ENCODE measurements at places on chromosomes 5 and 9. TPM values are rescaled to one million over a fixed set of nuclear protein-coding genes. Genes with fewer than 3 reads are reported as not detected.

DNA sequence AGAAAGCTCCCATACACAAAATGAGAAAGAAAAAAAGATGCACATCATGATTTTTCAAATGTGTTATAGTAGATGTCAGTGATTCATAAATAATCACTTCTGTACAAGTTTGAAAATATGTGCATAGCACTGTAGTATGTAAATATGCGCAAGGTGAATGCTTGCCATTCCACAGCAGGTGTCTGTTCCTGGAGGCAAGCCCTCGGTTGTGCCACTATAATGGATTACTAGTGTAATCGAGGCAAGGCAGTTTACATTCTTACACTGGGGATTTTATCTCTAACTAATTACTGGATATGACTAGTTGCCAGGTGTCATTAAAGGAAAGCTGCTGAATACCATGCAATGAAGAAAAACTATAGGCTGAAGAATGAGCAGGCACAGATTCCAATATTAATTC, 93.6 kb downstream of the ARHGEF28 start:
- no peak for DNase-seq

DNA sequence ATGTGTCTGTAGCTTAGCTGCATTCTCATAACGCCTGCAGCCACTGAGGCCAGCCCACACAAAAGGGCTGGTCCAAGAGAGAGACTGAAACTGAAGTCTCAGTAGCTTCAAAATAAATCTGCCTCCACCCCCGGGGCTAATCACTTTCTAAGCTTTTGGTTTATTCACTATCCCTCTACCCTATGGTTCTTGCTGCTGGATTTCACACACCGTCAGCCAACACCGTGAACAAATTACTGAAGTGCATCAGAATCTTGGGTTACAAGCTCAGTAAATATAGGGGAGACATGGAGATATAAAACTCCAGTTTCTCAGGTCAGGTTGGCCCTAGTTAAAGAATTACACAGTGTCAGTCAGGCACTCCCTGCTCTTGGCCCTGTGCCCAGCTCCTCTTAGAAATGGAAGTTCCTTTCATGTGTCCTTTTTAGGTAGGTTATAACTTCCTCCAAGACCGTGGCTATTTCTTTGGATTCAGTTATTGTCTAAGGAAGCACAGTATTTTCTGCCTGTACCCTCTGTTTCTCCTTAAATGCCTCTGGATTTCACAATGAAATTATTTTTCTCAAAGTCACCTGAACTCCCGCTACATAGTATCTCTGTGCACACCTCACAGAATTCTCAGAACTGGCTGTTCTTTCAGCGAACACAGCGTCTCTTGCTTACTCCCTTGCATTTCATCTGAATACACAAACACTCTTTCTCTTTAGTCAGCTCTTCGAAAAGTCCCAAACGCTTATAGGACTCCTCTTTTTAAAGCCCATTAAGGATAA, 112.5 kb downstream of the FAM174A start:
- DNase-seq: peak; percentile 46

DNA sequence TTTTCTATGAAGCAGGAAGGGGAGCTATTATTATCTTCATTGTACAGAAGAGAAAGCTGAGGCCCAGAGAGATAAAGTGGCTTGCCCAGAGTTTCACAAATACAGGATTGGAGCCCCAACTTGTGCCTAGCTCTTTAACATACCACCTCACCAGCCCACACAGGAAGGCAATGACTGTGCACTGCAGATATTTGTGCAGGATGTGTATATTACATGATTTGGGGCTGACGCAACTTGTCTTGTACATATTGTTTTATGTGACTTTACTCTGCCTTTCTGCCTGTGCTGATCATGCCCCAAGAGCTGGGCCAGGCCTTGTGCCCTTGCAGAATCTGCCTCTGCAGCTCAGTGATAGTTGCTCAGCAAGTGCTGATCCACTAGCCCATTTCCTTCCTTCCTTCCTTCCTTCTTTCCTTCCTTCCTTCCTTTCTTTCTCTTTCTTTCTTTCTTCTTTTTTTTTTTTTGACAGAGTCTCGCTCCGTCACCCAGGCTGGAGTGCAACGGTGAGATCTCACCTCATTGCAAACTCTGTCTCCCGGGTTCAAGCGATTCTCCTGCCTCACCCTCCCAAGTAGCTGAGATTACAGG, 106.6 kb upstream of the TBCA start:
- DNase-seq: no peak

GRCh38 chr9:36438536-36439236, 38.6 kb upstream of the RNF38 start:
- no peak for DNase-seq

- no peak for DNase-seq
Measured at GRCh38 chr5:124157320-124157719, 589.1 kb downstream of the ZNF608 start.

- no peak for DNase-seq
Measured at GRCh38 chr5:127943061-127943371, 140.6 kb upstream of the SLC12A2 start.

DNA sequence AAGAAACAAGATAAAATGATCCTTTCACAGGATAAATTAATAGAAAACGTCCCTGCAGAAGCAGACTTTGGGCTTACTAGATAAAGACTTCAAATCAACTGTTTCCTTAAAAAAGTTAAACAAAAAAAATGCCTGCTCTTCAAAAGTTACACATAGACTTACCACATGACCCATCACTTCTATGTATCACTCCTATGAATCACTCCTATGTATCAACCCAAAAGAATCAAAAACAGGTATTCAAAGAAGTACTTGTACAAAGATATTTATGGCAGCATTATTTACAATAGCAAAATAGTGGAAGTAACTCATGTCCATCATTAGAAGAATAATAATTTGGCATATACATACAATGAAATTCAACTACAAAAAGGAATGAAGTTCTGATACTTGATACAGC, 56.3 kb upstream of the PRDM9 start:
- no peak for DNase-seq

GRCh38 chr5:135986891-135987401, 32.2 kb upstream of the LECT2 start:
- no peak for DNase-seq

DNA sequence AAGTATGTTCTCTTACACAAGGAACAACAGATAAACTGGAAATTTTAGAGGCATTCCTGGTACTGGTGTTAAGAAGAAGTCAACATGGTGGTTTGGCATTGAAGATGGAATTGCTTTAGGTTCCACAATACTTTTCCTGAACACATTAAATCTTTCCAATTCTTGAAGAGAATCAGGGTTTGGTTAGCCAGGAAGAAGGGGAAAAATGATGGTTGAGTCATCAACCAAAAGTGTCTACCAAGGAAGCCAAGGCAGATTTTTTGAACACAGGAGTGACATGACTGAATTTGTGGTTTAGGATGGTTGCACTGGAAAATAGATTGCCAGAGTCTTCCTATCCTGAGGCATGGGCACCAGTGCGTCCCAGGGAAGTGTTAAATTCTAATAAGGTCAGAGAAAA, 433.4 kb downstream of the TMEM38B start:
- no peak for DNase-seq

DNA sequence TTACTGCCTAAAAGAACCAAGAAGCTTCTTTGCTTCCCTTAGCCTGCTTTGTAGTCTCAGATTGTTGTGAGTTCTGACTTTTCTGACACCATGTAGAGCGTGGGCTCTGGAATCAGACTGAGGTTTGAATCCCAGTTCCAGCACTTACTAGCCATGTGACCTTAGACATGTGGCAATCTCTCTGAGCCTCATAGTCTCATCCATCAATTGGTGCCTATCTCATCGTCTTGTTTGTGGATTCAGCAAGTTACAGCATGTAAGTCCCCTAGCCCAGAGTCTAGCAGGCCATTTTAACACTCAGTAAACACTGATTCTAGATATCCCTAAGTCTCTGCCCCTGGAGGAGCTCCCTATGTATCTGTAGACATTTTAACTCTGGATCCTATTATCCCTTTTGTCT, 94.7 kb downstream of the ANGPTL2 start:
- no peak for DNase-seq

DNA sequence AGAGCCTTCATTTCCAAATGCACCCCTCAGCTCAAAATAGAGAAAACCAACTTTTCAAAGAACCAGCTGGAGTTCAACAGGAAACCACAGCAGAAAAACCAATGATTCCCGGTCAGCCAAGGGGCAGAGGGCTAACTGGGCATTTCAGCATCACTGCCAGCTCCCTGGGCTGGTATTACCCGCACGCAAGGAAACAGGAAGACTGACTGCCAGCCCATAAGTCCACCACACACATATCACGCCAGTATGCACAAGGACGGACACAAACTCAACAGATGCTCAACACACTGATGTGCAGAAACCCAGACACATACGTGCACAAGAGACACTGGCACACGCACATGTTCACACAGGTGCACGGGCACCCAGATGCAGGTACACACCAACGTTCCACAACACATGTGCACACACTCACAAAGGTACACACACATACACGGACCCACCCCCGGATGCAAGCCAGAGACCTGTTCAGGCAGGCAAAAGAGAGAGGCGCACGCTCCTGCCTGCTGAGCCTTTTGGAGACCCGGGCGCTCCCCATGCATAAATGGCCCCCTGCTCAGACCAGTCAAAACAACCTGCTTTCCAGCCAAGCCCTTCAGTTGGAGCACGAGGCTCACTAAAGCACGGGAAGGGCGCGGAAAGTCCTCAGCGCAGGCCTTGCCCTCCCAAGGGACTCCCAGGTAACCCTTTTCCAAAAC, 2.1 kb downstream of the ADAMTS2 start:
- no peak for DNase-seq

DNA sequence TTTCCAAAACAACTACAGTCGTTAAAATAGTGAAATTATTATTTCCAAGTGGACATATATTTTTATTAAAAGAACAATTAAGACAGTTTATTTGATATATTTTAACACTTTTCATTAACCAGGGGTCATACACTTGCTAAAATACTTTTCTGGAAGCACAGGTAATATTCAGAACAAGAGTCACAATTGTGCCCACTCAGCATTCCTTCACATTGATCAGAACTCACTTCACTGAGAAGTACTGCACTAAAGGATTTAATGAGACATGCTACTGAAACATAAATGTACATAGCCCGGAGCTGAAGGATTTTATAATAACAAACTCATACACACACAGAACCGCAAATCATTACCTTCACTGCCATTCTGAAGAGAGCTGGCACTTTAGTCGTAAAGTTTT, 361.8 kb downstream of the ARL15 start:
- DNase-seq: no peak

GRCh38 chr5:61619777-61620518, 287.9 kb downstream of the ZSWIM6 start:
- no peak for DNase-seq

- DNase-seq: peak; percentile 23
Measured at GRCh38 chr9:6414247-6414641, 1.2 kb downstream of the UHRF2 start.

- DNase-seq: no peak
Measured at GRCh38 chr9:83649515-83649914, 26.6 kb downstream of the IDNK start.

DNA sequence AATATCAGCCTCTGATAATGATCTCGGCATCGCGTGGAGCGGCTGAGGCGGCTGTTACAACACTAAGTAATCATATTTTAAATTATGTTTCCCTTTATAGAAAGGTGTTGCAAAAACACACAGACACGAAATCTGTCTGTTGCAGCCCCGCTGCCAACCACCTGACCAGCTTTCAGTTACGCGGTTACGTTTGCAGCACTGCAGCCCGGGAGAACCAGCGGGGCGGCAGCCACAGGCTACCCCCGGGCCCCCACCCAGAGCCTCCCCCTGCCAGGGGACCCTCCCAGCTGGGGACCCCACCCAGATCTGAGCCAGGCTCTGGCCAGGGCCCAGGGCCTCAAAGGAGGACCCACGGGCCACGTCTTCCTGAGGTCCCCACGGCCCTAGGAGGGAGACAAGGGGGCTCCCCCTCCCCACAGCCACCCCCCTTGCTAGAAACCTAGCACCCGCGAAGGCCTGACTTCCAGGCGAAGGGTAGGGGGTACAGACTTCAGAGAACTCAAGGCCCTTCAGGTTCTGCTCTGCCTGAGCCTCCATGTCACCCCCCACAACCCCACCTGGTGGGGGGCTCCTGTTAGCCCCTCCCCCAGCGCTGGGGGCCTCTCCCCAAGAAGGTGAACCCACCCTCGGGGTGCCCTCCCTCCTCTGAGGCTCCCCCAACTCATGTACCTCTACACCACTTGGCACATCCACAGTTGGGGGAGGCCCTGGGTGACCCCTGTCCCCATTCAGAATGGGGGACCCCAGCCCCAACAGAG, 6.0 kb downstream of the NACC2 start:
- DNase-seq: peak; percentile 1

- peak; percentile 54 for DNase-seq
Measured at GRCh38 chr9:86795047-86795442, 152.3 kb downstream of the GAS1 start.

DNA sequence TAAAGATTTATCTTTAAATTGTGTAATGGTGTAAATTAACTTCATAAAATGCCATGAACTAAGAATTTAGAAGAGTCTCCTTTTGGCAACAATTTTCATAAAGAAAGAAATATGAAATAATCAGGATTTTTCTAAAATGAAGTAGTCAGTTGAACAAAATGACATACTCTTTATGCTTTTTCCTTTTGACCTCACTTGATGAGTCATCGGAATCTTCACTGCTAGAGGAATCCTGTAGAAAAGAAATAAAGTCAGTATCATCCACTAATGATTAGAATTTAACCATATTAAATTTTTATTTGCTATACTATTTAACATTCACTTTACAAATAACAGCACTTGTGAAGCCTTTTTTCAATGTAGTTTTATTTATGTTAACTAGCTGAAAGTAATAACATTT, 26.1 kb downstream of the CHD1 start:
- no peak for DNase-seq

GRCh38 chr5:27048510-27048909, 10.1 kb upstream of the CDH9 start:
- peak; percentile 28 for DNase-seq

- no peak for DNase-seq
Measured at GRCh38 chr5:176679365-176680225, 32.3 kb downstream of the TSPAN17 start.

DNA sequence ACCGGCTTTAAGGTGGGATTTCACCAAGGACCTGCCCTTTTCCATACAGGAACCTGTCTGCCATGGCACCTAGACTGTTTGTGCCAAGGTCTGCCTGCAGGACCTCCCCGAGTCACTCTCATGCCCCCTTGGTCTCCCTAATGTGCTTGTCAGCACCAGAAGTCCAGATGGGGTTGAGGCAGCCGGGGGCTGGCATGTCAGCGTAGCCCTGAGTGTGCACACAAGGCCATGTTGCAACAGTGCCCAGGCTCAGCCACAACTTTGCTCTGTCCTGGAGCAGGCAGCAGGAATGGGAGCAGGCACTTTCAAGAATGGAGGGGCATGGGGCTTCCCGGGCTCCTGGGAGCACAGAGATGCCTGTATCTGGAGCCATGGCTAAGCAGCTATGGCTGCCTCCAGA, 621.5 kb downstream of the CDH9 start:
- DNase-seq: no peak

Gene PROB1
- 0.67 TPM for total RNA-seq

Gene C8G
- not detected for total RNA-seq

Gene C5orf58
- not detected for total RNA-seq

Gene MINAR2
- not detected for total RNA-seq

Gene LPCAT1
- total RNA-seq: 76.5 TPM

Gene ROPN1L
- not detected for total RNA-seq

Gene IL13
- not detected for total RNA-seq

Gene HMCN2
- 0.15 TPM for total RNA-seq

Gene DND1
- total RNA-seq: 1.1 TPM

Gene TMEM171
- not detected for total RNA-seq

Gene MAML1
- 29.1 TPM for total RNA-seq

Gene NREP
- total RNA-seq: 426 TPM

Gene SCGB3A2
- not detected for total RNA-seq

Gene TMEM161B
- 46.1 TPM for total RNA-seq

Gene PTGDS
- total RNA-seq: not detected

Data from neural progenitor cell (in vitro differentiated cells).